ENCODE measurements at places on chromosomes 7 and 10.

- DNase-seq, result no peak
Measured at GRCh38 chr7:95190515-95190914, 133.8 kb downstream of the PON1 start.

- no peak for DNase-seq
Measured at GRCh38 chr10:34995925-34996324, 94.2 kb downstream of the CUL2 start.

DNA sequence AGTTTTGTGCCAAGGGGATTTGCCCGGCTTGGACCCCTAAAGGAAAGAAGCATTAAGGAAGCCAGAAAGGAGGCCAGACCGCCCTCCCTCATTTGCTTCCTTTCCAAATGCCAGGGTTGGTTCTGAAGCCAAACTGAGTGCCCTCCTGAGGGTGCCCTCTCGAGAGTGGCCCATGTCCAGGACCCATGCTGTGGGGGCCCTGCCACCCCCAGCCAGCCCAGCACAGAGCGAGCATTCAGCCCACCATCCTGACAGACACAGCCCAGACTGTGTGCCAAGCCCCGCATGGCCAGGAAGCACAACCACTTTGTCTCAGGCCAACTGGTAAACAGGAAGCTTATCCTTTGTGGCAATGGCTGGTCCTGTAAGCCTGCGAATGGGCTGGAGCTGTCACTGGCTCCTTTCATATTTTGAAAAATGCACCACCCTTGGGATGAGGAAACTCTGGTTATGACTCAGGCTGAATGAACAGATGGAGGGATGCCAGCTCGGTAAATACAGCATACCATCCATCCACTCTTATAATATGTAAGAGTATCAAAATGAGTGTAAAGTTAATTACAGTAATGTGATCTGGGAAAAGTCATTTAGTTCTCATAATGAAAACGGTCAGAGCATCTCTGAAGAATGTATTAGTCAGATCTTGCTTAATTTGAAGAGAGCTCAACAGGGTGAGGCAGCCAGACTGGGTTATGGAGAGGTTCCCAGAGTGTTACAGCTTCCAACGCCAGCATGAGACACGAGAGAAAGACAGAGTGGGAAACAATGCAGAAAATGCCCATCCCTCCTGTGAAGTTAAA is 65.0 kb downstream of the STK17A start:
- peak; percentile 44 for DNase-seq

- DNase-seq, result no peak
Measured at GRCh38 chr7:74674166-74674565, 16.6 kb downstream of the GTF2I start.

DNA sequence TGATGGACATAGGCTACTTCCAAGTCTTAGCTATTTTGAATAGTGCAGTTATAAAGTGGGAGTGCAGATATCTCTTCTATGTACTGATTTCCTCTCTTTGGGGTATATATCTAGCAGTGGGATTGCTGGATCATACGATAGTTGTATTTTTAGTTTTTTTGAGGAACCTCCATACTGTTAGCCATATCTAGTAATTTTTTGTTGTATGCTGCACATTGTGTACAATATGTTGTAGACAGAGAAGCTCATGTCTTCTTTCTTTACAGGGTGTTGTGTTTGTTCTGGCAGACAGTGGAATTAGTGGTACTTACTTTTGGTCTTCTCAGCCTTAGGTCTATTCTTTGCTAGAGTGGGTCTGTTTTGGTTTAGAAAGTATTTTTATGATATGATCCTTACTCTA is 13.7 kb upstream of the DIP2C start:
- no peak for DNase-seq

DNA sequence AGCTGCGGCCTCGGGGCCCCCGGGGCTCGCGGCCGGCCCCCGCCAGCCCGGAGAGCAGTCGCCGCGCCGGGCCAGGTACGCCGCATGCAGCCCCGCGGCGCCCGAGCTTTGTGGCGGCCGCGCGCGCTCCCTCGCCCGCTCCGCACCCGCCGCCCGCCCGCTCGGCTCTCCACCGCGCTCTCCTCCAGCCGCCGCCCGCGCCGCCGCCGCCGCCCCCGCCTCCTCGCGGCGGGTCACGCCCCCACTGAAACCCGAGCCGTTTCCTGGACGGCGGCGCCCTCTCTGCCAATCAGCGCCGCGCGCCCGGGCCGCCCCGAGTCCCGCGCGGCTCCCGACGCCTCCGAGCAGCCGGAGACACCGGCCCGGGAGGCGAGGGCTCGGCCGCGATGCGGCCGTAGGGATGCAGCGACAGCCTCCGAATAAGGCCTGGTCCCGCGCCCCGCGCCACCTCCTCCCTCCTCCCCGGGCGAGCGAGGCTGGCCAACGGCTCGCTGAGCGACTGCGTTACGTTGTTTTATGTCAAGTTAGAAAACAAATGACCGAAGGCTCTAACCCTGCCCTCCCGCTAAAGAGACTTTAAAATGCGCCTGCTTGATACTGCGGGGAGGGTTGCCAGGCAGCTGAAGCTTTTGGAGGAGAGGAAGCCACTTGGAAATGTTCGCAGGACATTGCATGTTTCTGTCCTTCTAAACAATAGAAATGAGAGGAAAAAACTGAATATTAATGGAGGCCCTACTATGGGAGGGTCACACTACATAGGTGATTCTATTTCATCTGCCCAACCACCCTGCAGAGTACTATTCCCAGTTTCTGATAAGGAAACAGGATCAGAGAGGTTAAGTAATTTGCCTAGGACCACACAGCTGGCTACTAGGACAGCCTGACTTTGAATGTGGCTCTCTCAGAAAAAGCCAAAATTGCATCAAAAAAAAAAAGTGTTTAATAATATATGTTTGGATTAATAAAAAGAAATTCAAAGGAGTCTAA is at the start of gene FGFR2:
Gene FGFR2 (minus strand): TSS at position 182 of the 987 bp plus-strand sequence. CDS start 4,627 bp downstream, outside the sequence.
- no peak for DNase-seq

GRCh38 chr7:32194537-32194936 is 124.3 kb upstream of the PDE1C start:
- no peak for DNase-seq

GRCh38 chr10:5107860-5108526 is 13.8 kb downstream of the AKR1C3 start:
- DNase-seq, result no peak

- DNase-seq, result no peak
Measured at GRCh38 chr10:21318540-21319167, 206.8 kb downstream of the SKIDA1 start.

DNA sequence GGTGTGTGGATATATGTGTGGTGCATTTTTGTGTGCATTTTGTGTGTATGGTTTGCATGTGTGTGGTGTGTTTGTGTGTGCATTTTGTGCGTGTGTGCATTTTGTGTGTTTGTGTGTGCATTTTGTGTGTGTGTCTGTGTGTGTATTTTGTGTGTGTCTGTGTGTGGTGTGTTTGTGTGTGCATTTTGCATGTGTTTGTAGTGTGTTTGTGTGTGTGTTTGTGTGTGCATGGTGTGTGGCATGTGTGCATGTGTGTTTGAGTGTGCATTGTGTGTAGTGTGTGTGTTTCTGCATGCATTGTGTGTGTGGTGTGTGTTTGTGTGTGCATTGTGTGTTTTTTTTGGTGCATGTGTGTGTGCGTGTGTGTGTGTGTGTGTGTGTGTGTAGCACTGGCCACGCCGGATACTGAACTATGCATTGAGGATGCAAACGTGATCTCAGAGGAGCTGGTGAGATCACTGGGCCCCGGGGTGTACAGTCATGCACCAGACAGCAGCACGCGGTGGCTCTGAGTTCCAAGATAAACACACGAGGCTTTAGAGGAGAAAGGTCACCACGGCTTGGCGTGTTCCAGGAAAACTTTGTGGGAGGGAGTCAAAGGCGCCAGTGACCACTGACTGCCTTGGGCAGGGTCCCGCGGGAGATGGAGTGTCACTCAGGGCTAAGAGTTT is 106.6 kb upstream of the SHH start:
- no peak for DNase-seq

- DNase-seq, result no peak
Measured at GRCh38 chr10:68989317-68989990, 851 bp downstream of the KIFBP start.

DNA sequence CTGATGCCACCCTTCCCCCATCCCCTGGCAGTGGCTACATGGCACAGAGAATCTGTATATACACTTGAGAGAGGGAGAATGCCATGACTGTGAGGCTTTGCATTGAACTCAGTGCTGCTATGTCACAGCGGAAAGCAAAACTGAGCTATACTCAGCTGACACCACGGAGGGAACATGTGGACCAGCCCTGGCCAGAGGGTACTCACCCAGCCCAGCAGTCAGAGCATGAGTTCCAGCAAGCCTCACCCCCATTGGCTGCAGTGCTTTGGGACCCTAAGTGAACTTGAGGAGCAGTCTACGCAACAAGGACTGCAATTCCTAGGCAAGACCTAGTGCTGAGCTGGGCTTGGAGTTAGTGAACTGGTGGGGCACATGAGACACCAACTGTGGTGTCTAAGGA is 10.3 kb upstream of the AOC1 start:
- no peak for DNase-seq

DNA sequence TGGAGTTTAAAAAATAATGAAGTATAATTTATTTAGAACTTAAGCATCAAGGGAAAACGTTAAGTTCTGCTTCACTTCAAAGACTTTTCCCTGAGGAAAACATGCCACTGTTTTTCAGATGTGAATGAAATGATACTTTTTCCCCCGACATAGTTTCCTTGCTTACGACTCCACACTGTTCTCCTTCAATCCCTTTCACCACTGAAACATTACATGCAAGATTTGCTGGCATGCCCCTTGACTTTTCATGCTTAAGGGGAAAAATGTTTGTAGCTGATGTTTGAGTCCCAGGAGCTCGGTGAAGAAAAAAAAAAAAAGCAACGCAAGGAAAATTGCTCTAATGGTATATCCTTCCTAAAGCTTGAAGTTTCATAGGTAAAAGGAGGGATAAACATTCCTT is 10.0 kb downstream of the GLI3 start:
- no peak for DNase-seq

DNA sequence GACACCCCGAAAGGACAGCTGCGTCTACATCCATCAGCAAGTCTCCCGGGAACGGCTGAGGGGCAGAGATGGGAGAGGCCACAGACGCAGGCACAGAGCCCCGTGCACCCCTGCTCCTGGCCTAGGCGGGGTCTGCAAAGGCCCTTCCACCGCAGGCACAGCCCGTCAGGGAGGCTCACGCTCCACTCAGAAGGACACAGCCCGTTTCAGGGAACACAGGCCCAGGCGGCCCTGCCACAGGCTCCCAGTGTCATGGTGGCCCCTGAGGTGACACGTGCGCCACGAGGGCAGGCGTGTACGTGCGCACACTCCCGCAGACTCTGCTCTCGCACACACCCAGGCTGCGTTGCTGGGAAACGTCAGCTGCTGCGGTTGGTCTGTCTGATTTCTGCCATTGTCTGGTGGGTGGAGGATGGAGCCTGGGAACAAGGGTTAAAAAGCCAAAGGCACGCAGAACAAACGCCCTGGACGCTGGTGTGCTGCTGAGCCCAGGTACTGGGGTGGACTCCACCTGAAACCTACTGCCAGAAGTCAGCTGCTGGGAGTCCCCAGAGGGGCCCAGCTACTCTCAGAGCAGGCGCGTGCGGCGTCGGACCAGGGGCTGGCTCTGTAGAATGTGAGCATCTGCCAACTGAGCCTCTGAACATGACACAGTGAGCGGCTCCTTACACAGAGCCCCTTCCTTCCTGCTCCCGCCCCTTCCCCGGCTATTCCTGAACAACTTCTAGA is 13.1 kb downstream of the GPER1 start:
- DNase-seq, result no peak

GRCh38 chr10:24951201-24952142 is 934 bp downstream of the PRTFDC1 start:
- peak; percentile 16 for DNase-seq
